ENCODE measurements at places on chromosomes 7 and 10. TPM values are rescaled to one million over a fixed set of nuclear protein-coding genes. Genes with fewer than 3 reads are reported as not detected.

The ELMO1 gene
- 58.2 TPM for total RNA-seq

The SLC13A4 gene
- total RNA-seq: 0.60 TPM

The SEMA4G gene
- total RNA-seq: 6.6 TPM

The LRRD1 gene
- 0.44 TPM for total RNA-seq

The SPRN gene
- total RNA-seq: 3.8 TPM

The TMEM176B gene
- total RNA-seq: 30.5 TPM

The NSUN5 gene
- 18.4 TPM for total RNA-seq
